ENCODE measurements at places on chromosomes 11 and 22.

- no peak for DNase-seq
Measured at GRCh38 chr11:46020084-46020599, 97.7 kb downstream of the LARGE2 start.

DNA sequence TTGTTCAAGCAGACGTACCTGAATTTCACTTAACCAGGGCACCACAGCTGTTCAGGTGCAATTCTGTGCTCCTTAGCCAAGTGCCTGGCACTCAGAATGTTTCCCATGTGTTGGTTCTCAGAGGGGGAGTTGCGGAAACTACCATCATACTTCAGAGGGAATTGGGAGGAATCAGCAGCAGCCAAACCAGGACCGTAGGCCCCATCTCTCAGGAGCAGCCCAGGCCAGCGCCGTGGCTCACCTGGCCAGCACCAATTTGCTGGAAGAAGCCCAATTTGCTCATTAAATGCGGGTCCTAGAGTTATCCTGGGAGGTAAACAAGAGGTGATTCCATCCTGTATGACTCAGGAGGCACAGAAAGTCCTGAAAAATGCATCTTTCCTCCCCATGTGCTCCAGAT is 435.4 kb downstream of the BRD1 start:
- DNase-seq = no peak

DNA sequence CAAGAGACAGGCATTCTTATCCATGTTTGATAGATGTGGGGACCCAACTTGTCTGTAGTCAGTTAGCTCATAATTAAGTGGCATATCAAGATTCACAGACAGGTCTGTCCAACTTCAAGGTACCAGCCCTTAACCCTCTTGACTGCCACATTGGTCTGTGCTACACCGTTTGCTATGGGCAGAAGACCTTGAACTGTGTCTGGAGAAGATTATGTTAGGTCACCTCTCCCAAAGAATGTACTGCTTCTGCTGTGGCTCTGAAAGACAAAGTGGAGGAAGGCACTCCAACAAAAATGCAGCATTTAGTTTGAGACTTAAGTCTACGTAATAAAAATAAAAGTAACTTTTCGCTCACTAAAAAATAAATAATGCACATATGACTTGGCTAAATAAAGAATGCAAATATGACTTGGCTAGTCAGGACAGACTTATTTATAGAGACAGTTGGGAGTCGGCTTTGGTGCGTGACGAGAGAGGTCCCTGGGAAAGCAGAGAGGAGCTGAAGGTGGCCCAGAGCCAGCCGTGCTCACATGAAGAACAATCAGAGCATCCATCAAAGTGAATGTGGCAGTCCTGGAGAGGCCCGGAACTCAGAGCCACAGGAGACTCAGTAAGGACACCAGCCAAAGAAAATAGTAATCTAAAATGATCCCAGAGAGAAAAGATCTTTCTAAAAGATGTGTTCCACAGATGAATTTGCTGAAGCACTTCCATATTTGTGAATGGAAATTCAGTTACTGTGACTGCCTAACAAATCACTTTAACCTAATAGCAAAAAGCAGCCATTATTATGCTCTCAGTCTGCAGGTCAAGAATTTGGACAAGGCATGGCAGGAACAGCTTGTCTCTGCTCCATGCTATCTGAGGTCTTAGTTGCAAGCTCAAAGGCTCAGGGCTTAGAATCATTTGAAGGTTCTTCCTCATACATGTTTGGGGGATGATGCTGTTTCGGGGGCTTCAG is 35.0 kb downstream of the CWC15 start:
- no peak for DNase-seq

DNA sequence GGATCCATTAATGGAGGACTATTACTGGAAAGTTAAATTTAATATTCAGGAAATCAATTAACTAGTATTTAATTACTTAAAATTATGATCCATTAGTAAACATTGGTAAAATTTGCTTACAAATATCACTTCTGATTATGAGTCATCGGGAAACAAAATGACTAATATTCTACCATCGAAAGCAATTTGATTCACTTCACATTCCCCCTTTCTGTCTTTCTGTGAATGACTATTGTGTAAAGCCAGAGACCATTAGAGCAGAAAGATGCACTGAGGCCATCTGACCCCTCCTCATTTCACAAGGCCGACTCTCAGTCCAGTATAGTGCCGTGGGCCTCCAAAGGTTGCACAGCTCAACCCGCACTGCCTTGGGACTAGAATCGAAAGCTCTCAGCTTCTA is 619.0 kb downstream of the OPCML start:
- no peak for DNase-seq

- DNase-seq = no peak
Measured at GRCh38 chr22:29266564-29267461, 968 bp downstream of the RHBDD3 start.

GRCh38 chr11:87810486-87810885 is 364.8 kb downstream of the RAB38 start:
- DNase-seq = no peak

- DNase-seq = peak; percentile 83
Measured at GRCh38 chr22:24155627-24156140, 25.6 kb upstream of the SUSD2 start.

- no peak for DNase-seq
Measured at GRCh38 chr11:128704517-128704916, 10.6 kb downstream of the FLI1 start.

- no peak for DNase-seq
Measured at GRCh38 chr22:46075764-46076531, 74.4 kb upstream of the PPARA start.

GRCh38 chr11:15688351-15688792 is 573.6 kb downstream of the INSC start:
- DNase-seq = no peak

- no peak for DNase-seq
Measured at GRCh38 chr11:109856928-109857327, 236.3 kb upstream of the ZC3H12C start.

GRCh38 chr11:17923217-17923616 is 89.6 kb downstream of the SERGEF start:
- DNase-seq = no peak

All from NK-92 treated with Interleukin-12 subunit alpha and Interleukin-12 subunit beta, amount 100 ng/mL, for 24 hours (cell line).